Type B pancreatic cell (in vitro differentiated cells): ENCODE measurements at places on chromosomes 2 and 18. TPM values are rescaled to one million over a fixed set of nuclear protein-coding genes. Genes with fewer than 3 reads are reported as not detected.

- DNase-seq, result no peak
- H3K27me3 ChIP-seq, result no peaks in the 10 kb centered on the region
- H3K27ac ChIP-seq, result no peak overlapping the region
- H3K4me3 ChIP-seq, result no peak overlapping the region
- peaks cover 14% of the 10 kb centered on the region for H3K4me1 ChIP-seq
Measured at GRCh38 chr2:190501231-190501630, 33.3 kb downstream of the NEMP2 start.

DNA sequence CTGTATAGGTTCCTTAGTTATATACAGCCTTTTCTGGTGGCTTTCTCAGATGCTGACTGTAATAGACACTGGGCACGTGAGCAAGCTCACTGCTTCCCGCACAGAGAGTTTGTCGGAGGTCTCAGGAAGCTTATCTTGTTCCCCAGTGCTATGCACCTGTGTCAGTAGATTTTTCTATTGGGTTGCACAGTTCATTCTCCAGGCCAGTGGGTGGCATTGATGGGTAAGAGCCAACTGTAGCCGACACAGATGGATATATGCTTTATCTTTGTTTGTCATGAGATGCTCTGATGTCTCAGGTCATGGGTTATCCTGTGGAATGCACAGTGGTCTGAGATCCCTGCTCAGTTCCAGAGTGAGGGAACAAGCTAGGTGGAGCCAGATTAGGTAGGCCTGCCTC lies 293.0 kb downstream of the GRB14 start:
- H3K36me3 ChIP-seq, result no peaks in the 10 kb centered on the region
- no peaks in the 10 kb centered on the region for H3K27me3 ChIP-seq
- no peak overlapping the region for H3K27ac ChIP-seq

GRCh38 chr18:54776282-54776977 lies 51.8 kb upstream of the RAB27B start:
- no peak overlapping the region for H3K4me3 ChIP-seq
- no peaks in the 10 kb centered on the region for H3K36me3 ChIP-seq
- no peaks in the 10 kb centered on the region for H3K27me3 ChIP-seq
- no peak overlapping the region for H3K27ac ChIP-seq
- no peak for DNase-seq
- H3K4me1 ChIP-seq, result peaks cover 19% of the 10 kb centered on the region

GRCh38 chr18:32277549-32277948 lies 87.7 kb downstream of the MEP1B start:
- peaks cover 28% of the 10 kb centered on the region for H3K4me1 ChIP-seq
- H3K36me3 ChIP-seq, result no peaks in the 10 kb centered on the region
- DNase-seq, result no peak
- H3K27ac ChIP-seq, result no peak overlapping the region

- DNase-seq, result no peak
- H3K36me3 ChIP-seq, result peaks cover 52% of the 10 kb centered on the region
- H3K4me3 ChIP-seq, result no peak overlapping the region
Measured at GRCh38 chr2:54657664-54658083, 65.8 kb upstream of the EML6 start.

SNORC gene
- 7.1 and 28.9 TPM in 2 replicates for total RNA-seq

EPAS1 gene
- 59.8 and 362 TPM in 2 replicates for total RNA-seq

SNRPD1 gene
- total RNA-seq, result 66.4 and 83.1 TPM in 2 replicates

CTAGE1 gene
- not detected in 2 replicates for total RNA-seq

LIMS3 gene
- 1.7 and 1.8 TPM in 2 replicates for total RNA-seq

ADRA2B gene
- 2.4 and 13.9 TPM in 2 replicates for total RNA-seq

MTIF2 gene
- total RNA-seq, result 32.5 and 33.2 TPM in 2 replicates
